CD4-positive, alpha-beta T cell treated with Interferon gamma for 1 hour (primary cell): ENCODE measurements at places on chromosomes 2 and 18.

DNA sequence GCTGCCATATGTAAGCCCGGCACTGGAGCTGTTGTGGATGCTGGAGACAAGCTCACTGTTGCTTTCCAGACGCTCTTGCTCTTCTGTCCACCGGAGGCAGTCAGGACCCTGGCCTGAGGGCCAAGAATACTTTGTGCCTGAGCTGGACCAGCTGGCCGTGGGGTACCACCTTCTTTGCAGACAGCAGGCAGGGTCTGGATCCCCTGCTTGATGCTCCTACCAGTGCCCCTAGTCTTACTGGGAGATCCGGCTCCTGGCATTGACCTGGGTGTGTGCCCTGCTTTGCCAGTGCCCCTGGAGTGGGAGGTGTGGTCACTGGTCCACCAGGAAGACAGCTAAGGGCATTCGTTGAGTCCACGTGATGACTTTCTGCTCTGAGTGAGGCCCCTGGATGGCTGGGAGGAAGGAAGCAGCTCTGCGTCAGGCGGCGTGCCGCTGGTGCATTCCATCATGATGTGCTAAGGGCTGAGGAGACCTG is 59.3 kb downstream of the LRRFIP1 start:
- peak; percentile 72 for DNase-seq

DNA sequence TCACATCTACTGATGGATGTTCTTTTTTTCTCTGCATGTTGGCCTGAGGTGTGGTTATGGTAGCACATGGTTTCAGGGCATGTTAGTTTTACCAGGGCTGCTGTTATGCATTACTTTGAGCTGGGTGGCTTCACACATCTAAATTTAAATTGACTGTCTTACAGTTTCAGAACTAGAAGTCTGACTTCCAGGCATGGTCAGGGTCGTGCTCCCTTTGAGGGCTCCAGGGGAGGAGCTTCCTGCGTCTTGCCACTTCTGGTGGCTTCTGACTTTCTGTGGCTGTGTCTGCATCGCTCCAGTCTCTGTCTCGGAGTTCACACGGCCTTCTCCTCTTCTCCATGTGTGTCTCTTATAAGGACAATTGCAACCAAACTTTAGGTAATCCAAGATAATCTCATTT is 143.9 kb downstream of the GALR1 start:
- DNase-seq, result no peak

DNA sequence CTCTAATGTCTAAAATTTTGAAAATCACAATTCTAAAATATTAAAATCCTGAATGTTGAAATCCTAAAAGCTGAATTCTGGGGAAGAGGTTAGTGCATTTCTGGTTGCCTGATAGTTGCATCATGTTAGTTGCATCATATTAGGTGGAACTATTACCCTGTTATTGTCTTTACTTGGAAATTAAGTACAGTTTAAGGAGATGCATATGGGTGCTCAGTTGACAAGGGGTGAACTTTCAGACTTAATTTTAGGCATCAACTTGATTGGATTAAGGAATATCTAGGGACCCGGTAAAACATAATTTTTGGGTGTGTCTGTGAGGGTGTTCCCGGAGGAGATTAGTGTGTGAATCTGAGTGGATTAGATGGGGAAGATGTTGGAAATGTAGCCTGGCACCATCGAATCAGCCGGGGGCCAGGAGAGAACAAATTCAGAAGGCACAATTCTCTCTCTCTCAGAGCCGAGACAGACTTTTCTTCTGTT is 409.8 kb downstream of the PLCL1 start:
- DNase-seq, result no peak

DNA sequence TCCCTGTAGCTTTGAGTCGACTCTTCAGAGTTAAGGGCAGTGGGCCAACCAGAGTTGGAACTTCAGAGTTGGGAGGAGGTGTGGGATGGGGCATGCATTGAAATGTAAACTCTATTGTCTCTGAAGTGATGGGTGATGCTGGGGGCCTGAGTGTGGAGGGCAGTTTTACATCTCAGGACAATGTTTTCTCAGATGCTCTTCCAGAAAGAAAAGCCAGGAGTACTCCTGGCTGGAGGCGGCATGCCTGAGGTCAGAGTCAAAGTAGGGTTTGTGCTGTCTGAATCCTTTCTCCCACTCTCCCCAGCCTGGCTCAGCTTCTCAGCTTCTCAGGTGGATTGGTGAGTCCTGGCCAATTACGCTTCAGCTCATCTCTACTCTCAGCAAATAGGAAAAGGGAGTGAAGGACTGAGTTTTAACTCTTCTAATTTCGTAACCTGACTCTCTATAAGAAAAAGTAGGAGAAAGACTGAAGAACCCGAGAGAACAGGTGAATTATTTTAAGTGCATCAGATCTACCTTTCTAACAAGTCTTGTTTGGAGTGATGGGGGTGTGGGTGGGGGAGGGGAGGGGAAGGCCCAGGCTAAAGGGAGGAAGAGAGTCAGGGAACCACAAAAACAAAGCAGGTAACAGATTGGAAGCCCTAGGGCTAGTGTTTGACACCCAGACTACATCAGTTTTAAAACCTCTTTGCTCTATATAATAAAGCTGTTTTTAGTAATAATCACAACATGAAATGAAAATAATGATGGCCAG is 107.5 kb upstream of the PELI1 start:
- DNase-seq, result no peak

GRCh38 chr2:206432193-206433082 is 10.9 kb upstream of the ADAM23 start:
- DNase-seq, result no peak
